CD8-positive, alpha-beta memory T cell (primary cell): ENCODE measurements at places on chromosomes 11 and 22.

- DNase-seq, result no peak
Observed at GRCh38 chr22:23518376-23519187, 61.5 kb downstream of the IGLL1 start.

DNA sequence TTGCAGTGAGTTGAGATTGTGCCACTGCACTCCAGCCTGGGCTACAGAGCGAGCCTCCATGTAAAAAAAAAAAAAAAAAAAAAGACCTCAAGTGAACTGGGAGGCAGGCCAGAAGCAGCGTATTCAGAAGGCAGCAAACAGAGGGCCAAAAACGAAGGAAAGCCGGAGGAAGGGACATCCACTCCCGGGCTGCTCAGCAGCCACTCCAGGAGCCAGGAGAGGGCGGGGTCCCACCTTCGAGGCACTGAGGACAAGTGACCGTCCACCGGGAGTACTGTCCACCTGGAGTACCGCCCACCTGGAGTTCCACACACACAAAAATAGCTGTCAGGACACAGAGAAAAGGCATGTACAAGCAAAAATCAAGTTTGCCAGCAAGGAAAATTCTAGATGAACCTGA lies 5.5 kb downstream of the TOLLIP start:
- DNase-seq, result no peak

DNA sequence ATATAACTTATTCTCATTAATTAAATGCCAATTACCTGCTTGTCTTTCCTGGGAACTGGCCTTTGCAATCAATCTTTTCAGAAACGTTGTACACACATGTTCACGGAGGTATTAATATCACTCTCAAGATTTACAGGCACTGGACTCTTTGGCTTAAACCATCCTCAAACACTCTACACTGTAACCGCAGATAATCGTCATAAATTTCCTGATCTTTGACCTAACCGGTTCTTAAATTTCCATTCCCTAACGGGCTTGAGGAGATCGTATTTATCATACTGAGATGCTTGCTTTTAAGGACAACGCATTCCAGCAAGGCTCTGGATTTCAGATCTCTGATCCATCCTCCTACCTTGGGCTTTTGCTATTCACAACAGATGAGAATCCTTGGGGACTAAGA lies 72.8 kb downstream of the ARL14EP start:
- DNase-seq, result no peak

- DNase-seq, result no peak
Observed at GRCh38 chr22:46068593-46069491, 81.5 kb upstream of the PPARA start.

DNA sequence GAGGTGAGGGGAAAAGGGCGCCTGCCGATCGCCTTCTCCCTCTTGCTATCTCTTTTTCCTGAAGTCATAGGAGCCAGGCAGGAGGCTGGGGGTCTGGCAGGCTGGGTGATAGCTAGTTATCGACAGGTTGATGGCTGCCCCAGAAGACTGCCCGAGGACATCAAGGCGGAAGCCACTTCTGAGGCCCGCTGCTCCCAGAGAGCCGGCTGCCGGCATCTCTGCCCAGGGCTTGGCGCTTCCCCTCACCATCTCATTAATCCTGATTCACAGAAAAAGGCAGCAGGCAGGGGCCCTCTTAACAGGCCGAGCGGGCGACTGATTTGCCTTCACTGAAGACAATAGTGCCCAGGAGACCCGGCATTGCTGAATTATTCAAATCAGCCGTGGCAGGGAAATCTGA lies 124.2 kb downstream of the MIAT start:
- DNase-seq, result no peak

DNA sequence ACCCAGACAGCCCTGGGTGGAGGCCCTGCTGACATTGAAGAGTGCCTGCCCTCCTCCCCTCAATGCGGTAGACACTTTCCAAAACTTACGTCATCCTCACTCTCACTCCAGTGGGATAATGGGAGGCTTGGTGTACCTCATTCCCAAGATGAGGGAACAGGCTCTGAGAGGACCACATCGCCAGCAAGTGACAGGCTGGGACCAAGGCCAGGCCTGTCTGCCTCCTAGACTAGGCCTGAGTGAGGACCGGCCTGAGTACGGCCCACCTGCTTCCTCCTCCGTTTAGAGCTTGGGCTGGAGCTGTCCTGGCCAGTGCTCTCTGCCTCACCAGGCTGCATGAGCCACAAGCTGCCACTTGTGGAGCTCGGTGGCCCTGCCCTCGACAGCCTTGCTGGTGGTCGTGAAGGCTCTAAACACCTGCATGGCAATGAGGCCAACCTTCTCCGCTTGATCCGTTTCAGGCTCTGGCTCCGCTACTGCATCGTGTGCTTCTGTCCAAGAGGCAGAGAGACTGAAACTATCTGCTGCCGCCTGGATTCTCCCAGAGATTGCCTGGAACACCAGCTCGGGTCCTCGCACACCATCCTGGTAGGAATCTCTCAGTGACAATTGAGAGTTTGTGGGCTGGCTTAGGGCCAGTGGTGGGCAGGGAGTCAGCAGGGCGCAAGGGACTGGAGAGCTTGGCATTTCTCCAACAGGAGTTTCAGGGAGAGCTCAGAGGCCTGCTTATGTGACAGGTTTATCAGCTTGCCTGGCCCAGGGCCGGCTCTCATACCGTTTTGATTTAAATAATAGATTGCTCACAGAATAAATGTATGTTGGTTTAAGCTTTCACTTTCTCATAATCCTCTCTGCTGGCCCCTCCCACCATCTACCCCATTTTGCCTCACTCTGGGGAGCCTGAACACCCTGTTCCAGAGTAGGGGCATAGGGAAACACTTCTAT lies 9.4 kb downstream of the LRRC75B start:
- no peak for DNase-seq
